Ovary (tissue), 10 donors: ENCODE measurements at places on chromosomes 3 and 15.

GRCh38 chr3:187951452-187952190 is 202.3 kb upstream of the LPP start:
- DNase-seq = no peak

DNA sequence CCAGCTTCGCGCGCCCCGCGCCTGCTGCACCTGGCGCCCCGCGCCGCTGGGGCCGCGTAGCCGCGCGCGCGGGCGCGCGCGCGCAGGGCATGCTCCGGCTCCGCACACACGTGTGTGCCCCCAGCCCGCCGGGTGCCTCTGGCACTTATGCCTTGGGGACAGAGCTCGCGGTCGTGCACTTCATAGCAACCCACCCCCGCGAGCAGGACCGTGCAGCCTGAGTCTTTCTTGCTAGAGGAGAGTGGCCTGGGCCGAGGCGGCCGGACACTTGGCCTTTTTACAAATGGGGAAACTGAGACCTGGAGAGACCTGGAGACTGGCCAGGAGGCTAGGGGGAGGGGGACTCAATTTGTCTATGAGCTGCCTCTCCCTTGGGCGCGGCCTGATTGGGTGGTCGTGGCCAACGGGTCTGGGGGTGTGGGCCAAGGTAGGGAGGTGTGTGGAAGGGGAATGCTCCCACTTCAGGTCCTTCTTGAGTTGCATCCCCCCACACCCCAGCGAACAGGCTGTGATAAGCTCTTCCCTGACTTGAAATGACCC is 562 bp downstream of the NBEAL2 start:
- peak; percentile 62 for DNase-seq

DNA sequence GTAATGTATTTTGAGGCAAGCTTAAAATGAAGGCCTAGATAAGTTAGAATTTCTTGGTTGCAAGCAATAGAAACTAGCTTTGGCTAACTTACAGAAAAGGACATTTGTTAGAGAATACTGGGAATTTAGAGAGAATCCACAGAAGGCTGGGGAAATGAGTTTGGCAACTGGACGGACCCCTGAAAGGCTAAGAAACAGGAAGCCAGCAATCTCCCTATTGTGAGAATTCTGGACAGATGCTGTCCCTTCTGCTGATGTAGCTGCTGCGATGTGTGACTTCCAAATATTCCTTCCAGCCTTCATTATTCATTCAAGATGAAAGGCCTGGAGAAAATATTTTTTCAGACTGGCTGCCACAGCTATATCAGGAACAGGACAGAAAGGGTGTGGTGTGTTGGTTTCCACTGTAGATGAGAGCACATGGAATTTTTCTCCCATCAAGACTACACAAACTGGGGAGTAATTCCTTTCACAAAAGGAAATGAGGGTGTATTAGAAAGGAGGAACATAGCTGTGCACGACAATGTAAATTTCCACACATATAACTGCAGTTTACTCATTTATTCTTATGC is 213.5 kb downstream of the CPNE4 start:
- no peak for DNase-seq

GRCh38 chr15:96162322-96162721 is 168.2 kb upstream of the NR2F2 start:
- no peak for DNase-seq
